ENCODE measurements at places on chromosomes 3 and 15.

DNA sequence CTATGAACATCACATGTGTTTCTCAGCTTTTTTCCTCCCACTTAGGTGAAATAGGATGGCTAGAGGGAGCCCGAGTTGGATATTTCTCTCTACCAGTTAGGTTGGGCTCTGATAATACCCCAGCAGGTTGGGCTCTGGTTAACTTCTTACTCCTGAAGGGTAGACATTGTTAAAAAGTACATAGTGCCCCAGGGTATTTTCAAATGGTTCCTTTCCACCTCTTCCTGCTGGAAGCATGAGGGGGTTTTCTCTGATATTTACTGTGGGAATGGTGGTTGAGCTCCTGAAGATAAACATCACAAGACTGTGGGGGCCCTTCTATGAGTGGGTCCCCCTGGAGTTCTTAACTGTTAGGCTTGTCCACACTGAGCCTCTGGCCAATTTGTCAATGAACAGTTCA lies 36.1 kb upstream of the SPESP1 start:
- DNase-seq, result no peak

GRCh38 chr3:69113536-69113935 lies 8.9 kb downstream of the LMOD3 start:
- no peak for DNase-seq

- peak; percentile 27 for DNase-seq
Observed at GRCh38 chr3:4750306-4750968, 228.8 kb upstream of the BHLHE40 start.

DNA sequence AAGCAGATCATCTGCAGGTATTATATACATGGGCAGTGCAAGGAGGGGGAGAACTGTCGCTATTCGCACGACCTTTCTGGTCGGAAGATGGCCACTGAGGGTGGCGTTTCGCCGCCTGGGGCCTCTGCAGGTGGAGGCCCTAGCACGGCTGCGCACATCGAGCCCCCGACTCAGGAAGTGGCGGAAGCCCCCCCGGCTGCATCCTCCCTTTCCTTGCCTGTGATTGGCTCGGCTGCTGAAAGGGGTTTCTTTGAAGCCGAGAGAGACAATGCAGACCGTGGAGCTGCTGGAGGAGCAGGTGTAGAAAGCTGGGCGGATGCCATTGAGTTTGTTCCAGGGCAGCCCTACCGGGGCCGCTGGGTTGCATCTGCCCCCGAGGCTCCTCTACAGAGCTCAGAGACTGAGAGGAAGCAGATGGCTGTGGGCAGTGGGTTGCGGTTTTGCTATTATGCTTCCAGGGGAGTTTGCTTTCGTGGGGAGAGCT lies 639 bp downstream of the MKRN3 start:
- peak; percentile 30 for DNase-seq

DNA sequence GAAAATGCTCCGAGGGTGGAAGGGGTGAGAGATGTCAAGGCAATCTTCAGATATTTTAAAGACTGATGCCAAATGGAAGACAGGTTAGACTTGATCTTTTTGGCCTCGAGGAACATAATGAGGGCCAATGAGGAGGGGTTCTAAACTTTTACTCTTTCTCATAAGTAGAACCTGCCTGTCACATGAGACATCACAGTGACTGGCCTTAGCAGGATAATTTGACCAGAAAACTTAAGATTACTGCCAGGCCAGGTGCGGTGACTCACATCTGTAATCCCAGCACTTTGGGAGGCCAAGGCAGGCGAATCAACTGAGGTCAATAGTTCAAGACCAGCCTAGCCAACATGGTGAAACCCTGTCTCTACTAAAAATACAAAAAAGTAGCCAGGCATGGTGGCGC lies 12.2 kb downstream of the TM4SF4 start:
- DNase-seq, result no peak

GRCh38 chr3:45224824-45225464 lies 1.1 kb downstream of the TMEM158 start:
- DNase-seq, result peak; percentile 48

GRCh38 chr3:162141272-162141791 lies 644.7 kb downstream of the OTOL1 start:
- DNase-seq, result no peak

DNA sequence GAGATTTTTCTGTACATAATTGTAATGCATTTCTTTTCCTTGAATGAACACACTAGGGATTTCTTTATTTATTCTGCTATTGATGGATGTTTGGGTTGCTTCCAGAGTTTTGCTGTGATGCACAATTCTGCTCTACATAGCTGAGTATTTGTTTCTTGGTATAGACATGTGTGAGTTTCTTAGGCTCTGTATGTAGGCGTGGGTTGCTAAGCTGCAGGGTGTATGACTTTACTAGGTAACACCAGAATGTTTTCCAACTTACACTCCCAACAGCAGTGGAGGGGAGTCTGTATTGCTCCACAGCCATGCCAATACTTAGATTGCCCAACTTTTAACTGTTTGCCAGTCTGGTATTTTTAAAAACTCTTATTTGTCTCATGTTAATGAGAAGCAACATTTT lies 155.5 kb upstream of the TNIK start:
- no peak for DNase-seq

GRCh38 chr15:64138331-64138941 lies 13.1 kb upstream of the SNX22 start:
- DNase-seq, result no peak

GRCh38 chr3:81871358-81872155 lies 110.1 kb upstream of the GBE1 start:
- DNase-seq, result no peak

DNA sequence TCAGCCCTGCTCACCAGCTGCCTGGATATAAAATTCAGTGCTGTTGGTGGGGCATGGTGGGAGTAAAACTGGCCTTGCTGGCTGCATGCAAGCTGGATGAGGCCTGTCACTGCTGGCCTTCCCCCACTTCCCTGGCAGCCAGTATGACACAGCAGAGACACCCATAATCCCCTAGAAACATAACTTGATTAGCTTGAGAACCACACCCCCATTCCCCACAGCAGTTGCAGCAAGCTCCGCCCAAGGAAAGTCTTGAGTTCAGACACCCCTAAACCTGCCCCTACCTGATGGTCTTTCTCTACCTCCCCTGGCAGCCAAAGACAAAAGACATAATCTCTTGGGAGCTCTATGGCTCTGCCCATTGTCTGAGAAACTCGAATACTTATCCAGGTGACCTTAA lies 405.1 kb upstream of the NECTIN3 start:
- no peak for DNase-seq

- DNase-seq, result no peak
Observed at GRCh38 chr15:81073801-81074200, 60.3 kb upstream of the CFAP161 start.

DNA sequence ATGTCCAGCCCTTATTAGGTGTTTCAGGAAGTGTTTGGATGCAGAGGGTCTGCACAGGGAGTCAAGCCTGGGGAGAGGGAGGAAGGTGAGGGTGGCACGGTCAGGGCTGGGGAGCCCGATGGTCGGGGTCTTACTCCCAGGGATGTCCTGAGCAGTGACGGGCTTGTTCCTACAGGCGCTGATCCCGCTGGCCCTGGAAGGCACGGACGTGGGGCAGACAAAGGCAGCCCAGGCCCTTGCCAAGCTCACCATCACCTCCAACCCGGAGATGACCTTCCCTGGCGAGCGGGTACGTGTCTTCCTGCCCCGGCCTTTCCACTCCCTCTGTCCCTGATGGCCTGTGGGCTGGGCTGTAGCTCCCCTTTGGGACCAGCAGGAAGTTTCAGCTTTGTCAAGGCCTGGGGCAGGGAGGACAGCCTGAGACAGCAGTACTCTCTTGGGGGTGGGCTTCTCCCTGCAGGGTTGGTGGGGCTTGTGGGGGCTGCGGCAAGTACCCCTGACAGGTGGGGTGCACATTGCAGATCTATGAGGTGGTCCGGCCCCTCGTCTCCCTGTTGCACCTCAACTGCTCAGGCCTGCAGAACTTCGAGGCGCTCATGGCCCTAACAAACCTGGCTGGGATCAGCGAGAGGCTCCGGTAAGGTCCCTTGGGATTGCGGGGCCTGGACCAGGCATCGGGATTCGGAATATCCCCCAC lies 4.6 kb upstream of the RCCD1 start:
- no peak for DNase-seq

GRCh38 chr15:77627581-77627980 lies 5.1 kb downstream of the LINGO1 start:
- DNase-seq, result no peak

DNA sequence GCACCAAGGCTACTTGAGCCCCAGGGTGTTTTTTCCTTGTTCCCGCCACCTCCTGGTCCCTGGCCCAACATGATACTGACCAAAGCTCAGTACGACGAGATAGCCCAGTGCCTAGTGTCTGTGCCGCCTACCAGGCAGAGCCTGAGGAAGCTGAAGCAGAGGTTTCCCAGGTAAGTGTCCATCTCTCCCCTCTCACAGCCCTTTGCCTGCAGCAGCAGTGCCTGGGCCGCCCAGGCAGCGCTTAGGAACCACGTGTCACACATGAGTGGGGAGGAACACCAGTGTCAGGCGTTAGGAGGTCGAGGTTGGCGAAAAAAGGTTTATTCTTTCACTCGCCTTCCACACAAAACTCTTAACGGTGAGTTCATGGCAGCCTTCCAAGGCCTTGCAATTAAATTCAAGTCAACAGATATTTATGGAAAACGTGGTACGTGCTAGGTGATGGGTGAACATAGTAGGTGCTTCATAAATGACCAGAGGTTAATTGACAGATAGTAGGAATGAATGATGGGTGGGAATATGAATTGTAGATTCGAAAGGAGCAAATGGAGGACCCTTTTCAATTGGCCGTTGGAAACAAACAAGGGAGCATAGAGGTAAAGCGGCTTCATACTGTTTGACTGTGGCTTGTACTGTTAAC lies 486 bp downstream of the CDIN1 start:
- DNase-seq, result peak; percentile 13

- DNase-seq, result no peak
Observed at GRCh38 chr3:119989981-119990655, 104.1 kb downstream of the GSK3B start.

DNA sequence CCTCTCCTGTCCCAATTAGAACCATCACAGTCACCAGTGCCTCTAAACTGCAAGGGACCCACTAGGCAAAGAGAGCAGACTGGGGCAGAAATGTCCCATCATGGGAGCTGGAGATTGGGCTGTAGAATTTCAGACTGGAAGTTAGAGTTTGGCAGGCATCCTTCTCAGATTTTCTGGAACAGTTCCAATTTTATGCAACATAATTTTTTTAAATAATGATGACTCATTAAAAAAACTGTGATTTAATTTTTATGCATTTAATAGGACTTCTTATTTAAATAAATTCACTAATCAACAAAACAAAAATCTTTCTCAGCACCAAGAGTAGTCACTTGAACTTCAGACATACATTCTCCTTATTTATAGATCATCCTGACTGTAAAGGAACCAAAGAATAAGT lies 84.6 kb upstream of the SLC7A14 start:
- DNase-seq, result no peak

Data from CD4-positive, alpha-beta T cell treated with Interleukin-1 beta for 1 hour (primary cell).